Adipocyte (in vitro differentiated cells): ENCODE measurements at places on chromosomes 2 and 18.

GRCh38 chr2:44358503-44358902 lies 2.8 kb downstream of the PREPL start:
- peak; percentile 18 for DNase-seq

- no peak for DNase-seq
These were observed 87.9 kb downstream of the MEIS1 start for GRCh38 chr2:66522611-66523376.

- DNase-seq: peak; percentile 9
These were observed 47.1 kb downstream of the KCNG3 start for GRCh38 chr2:42446503-42447271.

DNA sequence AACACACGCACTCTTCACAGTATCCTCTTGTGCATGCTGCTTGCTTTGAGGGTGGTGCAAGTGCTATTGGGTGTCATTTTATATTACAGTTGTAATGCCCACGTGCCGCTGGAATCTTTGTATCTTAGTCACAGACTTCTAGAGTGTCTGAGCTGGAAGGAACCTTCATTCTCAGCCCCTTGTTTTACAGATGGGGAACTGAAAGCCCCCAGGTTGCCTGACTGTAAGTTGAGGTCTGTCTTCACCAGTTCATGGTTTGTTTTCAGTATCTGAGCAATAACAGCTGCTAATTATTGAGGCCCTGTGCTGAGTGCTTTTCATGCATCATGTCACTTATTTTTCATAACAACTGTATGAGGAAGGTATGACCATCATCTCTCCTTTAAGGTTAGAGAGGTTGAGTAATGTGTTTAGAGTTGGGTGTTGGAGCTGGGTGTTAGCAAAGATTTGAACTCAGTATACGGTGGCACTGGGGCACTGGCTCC lies 77.0 kb downstream of the PRKCE start:
- no peak for DNase-seq

- DNase-seq: no peak
These were observed 386.8 kb downstream of the PTH2R start for GRCh38 chr2:208793434-208793833.

DNA sequence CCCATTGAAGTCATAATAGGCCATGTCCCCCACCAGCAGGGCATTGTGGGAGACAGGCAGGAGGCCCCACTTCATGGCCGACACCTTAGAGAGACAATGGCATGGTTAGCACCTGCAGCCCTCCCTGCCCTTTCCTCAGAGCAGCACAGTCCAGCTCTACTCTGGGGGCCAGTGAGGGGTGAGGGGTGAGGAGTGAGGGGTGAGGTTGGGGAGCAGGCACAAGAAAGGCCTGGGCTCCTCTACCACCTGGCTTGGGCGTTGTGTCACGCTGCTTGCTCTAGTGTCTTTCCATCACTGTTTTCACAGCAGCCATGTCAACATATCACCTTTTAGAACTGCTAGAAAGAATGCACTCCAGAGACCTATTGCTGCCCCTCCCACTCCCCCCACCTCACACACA lies 77.2 kb downstream of the ADD2 start:
- DNase-seq: no peak

DNA sequence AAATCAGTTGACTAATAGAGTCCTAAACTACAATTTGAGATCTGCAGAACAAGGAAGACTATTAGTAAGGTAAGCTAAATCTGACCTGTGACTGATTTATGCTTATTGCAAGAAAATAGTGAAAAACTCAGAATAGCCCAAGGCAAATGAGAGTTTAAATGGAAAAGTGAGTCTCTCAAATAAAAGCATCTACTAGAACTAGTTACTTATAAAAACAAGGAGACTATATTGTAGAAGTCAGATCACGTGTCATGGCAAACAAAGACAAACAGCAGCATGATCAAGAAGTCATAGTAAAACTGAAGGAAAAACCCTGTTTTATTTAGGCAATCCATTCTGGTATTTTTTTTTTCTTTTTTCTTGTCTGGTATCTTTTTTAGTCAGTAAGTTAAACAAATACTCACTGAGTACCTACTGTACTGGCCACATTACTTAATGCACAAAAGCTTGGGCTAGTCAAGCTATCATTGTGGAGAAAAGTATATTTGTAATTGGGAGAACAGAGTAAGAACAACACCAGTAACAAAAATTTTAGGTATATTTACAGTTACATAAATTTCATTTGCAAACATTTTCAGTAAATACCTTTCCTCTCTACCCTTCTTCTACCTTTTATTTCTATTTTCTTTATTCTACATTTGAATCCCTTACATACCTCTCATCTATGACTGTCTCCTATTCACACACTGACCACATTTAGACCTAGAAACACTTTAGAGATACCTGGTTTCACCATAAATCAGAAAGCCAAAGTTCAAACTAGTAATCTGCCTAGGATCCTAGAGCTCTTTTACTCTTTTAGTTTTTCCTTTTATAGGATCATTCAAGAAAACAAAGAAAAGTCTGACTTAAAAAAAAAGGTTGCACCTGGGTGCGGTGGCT lies 23.7 kb downstream of the CCDC88A start:
- no peak for DNase-seq

GRCh38 chr2:207465894-207466293 lies 63.9 kb upstream of the CREB1 start:
- DNase-seq: no peak

- peak; percentile 59 for DNase-seq
These were observed 55.4 kb upstream of the COL5A2 start for GRCh38 chr2:189234991-189235390.

DNA sequence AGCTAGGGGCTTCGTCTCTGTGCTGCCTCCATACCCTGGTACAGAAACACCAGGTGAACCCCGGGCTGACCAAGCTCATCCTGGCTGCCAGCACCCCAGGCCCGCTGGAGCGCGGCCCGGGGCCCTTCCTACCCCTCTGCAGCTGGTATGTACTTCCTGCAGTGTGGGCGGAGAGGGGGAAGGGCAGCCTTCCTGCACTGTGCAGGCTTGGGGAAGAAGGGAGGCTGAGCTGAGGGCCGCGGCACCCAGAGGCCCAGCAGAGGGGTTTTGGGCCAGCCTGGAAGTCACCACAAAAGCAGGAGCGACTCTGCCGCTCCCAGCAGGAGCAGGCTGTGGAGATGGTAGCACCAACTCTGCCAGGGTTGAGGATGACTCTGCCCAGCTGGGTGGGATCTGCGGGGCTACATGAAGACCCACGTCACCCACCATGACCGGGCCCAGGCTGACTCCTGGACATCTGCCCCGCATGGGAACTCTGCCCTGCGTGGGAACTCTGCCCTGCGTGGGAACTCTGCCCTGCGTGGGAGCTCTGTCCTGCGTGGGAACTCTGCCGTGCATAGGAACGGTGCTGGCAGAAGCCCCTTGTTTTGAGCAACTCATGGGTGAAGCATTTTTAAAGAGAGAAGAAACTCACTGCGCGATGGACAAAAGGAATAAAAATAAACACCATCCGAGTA lies 273.3 kb downstream of the NDUFA10 start:
- no peak for DNase-seq

GRCh38 chr2:217409949-217410680 lies 550.3 kb upstream of the TNP1 start:
- DNase-seq: no peak

DNA sequence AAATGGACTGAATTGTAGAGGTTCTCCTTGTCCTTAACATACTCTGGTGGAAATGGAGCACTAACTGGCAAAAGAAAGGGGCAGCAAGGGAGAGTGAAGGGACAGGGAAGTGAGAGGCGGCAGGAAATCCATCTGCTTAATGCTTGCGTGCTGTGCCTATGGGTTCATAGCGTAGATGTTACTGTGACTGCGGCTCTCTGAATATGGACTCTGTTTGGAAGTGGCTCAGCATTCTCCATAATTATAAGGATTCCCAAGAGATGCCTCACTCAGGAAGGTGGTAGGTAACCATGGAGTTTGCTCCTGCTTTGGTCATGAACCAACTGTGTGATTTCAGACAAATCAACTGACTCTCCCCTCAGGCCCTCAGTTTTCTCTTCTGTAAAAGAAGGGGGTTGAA lies 50.0 kb downstream of the MYO3B start:
- no peak for DNase-seq

GRCh38 chr18:68991286-68991685 lies 193.4 kb downstream of the CCDC102B start:
- DNase-seq: peak; percentile 46

DNA sequence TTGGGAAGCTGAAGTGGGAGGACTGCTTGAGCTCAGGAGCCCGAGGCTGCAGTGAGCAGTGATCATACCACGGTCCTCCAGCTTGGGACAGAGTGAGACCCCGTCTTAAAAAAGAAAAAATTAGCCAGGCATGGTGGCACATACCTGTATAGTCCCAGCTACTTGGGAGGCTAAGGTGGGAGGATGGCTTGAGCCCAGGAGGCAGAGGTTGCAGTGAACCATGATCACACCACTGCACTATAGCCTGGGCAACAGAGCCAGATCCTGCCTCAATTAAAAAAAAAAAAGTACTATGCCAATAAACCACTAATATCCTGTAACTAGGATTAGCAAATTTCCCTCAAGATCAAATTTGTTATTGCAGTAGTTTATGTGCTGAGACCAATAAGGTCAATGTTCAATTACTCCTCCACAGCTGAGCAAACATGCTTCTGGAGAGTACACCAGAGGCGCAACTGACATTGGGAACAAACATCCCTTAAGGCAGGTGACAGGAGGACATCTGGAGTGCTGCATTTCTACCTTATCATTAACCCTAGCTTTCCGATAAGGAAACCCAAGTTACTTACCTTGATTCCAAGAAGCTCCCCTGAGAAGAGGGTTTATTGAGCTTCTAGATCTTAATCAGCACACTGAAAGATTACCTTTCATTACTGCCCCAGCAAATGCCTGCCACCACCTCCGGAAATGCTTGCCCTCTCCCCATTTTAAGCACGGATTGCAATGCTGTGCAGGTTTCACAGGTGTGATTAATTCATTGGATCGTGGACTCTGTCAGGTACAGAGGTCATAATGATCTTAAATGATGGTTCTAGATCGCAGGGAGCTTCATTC lies 26.2 kb downstream of the MGAT4A start:
- no peak for DNase-seq

GRCh38 chr2:72757177-72757775 lies 68.6 kb downstream of the EXOC6B start:
- DNase-seq: peak; percentile 28

GRCh38 chr2:207316906-207317305 lies 151.2 kb upstream of the KLF7 start:
- DNase-seq: no peak

GRCh38 chr2:37581433-37581832 lies 90.0 kb downstream of the CDC42EP3 start:
- DNase-seq: no peak

DNA sequence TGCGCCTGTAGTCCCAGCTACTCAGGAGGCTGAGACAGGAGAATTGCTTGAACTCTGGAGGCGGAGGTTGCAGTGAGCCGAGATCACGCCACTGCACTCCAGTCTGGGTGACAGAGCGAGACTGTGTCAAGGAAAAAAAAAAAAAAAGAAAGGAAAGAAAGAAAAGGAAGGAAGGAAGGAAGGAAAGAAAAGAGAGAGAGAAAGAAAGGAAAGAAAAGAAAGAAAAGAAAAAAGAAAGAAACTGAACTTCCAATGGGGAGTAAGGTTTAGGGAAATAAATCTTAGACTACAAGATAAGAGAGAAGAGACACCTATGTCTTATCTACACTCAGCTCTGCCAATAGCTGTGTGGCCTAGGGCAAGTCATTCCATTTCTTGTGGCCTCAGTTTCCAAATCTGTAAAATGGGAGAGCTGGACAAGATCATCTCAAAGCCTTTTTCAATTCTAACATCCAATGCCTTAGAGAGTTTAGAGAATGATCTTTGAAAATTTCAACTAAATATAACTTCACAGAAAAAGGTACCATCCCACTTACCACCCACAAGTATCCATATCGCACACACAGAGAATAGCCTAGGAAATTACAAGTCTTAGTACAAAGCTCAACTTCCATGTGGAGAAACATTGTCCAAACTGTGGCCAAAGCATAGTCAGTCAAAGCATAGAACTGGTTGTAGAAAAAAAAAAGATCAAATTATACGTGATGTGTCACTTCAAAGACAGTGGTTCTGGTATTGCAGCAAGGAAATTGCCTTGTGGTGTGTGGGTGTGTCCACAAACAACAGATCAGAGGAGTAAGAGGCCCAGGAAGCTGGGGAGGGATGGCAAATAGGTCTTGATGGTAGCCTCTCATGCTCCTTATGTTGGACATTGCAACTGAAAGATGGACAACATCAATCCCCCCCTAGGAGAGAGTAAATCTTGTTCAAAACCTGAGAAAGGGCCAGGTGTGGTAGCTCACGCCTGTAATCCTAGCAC lies 42.4 kb downstream of the SLC14A2 start:
- peak; percentile 19 for DNase-seq

DNA sequence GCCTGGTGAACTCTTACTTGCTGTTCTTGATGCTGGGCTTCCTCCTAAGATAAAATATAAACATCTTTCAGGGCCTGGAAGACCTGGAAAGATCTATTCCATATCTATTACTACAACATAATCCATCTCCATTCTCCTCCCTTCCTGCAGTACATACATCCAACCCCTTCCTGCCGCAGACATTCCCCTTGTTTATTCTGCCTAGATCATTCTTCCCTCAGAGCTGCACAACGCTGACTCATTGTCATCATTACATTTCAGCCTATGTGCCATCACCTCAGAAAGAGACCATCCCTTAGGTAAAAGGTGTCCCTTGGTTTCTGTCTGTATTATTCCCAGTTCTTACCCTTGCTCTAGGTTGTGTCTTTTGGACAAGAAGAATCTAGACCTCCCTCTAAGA lies 2.5 kb upstream of the CDH7 start:
- no peak for DNase-seq

DNA sequence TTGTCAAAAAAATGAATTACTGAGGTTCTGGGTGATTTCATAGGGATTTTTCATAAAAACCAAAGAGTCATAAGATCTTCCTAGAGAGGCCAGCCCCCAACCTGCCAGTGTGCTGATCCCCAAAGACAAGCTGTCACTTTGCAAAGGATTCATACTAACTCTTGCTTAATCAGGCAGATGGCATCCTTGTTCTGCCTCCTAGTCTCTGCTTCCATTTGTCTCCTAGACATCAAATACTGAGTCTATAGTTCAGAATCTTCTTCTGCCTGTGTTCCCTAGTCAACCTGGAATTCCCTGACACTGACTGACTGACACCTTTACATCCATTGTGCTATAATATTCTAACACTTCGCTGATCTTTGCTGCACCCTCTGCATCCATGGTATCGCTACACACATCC lies 84.9 kb downstream of the SLC8A1 start:
- DNase-seq: no peak

DNA sequence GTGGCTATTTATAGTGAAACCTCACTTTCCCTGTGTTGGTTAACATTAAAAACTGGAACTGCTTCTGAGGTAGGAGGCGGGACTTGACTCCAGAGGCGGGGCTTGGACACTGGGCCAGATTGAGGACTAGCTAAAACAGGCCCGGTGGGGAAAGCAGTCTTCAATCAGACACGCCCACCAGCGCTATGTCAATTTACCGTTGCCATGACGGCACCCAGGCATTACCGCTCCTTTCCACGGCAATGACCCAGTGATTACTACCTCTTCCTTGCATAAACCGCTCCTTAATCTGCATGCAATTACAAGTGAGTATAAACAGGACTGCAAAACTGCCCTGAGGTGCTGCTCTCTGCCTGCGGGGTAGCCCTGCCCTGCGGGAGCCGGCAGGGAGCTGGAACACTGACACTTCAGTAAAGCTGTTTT lies 35.3 kb downstream of the LRRFIP1 start:
- peak; percentile 93 for DNase-seq
